ENCODE measurements at places on chromosomes 4 and X. TPM values are rescaled to one million over a fixed set of nuclear protein-coding genes. Genes with fewer than 3 reads are reported as not detected.

GRCh38 chr4:108531461-108531860, 88.9 kb upstream of the RPL34 start:
- DNase-seq = no peak

ARHGAP6 gene
- total RNA-seq = 21.6 TPM

HELT gene
- not detected for total RNA-seq

GRCh38 chr4:93617606-93618005, 210.9 kb upstream of the ATOH1 start:
- DNase-seq = peak; percentile 2

- no peak for DNase-seq
These were observed 3.6 kb upstream of the TMEM271 start for GRCh38 chr4:579543-580175.

- no peak for DNase-seq
These were observed 144.8 kb upstream of the GNPDA2 start for GRCh38 chr4:44871133-44871532.

DNA sequence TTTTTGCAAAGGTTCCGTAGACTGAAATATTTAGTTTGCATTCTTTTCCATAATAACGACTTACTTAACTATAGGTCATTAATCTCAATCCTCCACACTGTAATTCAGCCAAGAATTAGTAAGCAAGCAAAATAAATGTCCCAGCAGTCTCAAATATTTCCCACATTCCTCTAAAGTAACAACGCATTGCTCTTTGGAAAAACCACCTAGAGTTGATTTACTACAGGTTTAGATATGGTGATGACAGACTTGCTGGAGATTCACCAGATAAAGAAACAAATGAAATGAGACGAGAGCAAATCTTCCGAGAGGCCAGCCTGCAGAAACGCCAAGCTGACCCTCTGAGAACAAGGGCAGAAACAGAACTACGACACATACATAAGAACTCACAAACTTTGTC, 28.9 kb downstream of the TENM3 start:
- DNase-seq = peak; percentile 9
